ACHN (cell line): ENCODE measurements at places on chromosomes 6 and 20.

- DNase-seq, result no peak
Measured at GRCh38 chr6:101230866-101231265, 162.6 kb upstream of the GRIK2 start.

GRCh38 chr6:157847846-157848245 lies 24.8 kb downstream of the SNX9 start:
- no peak for DNase-seq

DNA sequence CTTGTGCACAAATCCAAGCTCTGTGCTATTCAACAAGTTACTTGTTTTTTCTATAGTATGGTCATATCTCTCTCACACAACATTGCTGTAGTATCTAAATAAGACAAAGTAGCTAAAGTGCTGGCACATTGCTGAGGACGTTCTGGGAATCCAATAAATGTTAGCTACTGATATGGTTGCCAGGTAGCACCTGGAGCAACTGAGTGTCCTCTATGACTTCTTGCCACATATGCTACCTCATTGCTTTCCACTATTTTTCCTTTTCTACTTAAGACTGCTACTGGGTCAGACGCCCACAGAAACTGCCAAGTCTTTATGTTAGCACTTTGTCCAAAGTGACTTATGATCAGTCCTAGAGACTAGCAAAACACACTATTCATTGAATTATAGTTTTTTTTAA lies 85.3 kb downstream of the SYCP2 start:
- DNase-seq, result no peak

DNA sequence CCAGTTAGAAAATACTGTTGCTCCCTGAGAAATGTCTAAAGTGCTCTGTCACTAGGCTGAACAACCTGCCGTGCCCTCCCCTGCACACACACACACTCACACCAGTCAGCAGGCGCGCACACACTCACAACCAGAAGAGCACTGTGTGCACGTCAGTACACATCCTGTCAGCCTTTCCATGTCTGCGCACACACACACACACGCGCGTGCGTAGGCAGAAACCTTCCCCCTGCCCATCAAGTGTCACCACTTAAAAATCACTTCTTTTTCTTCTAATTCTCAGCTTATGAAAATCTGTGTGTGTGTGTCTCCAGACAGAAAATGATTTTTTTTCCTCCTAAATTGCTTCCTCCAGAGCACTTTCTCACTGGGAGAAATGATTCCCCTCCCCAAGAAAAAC lies 100.3 kb downstream of the EDN3 start:
- no peak for DNase-seq

DNA sequence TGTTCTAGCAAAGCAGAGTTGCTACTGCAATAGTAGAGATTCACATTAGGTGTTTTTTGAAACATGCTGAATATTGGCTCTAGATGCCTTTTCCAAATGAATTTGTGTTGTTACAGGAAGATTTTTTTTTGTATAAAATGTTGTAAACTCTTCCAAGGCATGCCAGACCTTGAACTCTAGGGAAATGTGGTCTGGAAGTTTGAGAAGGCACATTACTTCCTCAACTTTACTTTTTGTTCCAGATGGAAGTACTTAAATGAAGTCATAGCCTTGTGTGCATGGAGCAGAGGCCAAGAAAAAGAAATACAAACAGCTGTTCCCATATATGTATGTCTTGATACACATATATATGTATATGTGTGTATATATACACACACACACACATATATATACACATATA lies 585.7 kb upstream of the MARCKS start:
- no peak for DNase-seq

DNA sequence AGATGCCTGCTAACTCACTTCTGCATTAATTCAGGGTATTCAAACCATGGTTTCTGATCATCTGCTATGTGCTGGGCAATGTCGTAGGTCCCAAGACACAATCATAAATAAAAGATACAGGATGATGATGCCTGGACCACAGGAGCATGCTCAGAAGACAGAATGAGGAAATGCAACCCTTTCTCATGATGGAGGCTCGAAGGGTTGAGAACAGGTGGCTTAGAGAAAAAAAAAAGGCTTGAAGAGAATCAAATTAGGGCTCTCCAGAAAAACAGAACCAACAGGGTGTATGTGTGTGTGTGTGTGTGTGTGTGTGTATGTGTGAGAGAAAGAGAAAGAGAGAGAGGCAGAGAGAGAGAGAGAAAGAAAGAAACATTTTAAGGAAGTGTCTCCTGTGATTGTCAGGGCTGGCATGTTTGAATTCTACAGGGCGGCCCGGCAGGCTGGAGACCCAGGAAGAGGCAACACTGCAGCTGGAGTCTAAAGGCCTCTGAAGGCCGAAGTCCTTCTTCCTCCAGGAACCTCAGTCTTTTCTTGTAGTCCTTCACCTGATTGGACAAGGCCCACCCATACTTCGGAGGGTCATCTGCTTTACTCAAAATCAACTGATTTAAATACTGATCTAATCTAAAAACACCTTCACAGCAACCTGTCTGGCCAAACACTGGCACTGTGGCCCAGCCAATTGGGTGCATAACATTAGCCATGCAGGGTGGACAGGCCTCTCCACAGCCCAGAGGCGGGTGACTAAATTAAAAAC lies 143.8 kb downstream of the ERMARD start:
- DNase-seq, result no peak
